Panc1 (cell line): ENCODE measurements at places on chromosomes 2 and 18. TPM values are rescaled to one million over a fixed set of nuclear protein-coding genes. Genes with fewer than 3 reads are reported as not detected.

DNA sequence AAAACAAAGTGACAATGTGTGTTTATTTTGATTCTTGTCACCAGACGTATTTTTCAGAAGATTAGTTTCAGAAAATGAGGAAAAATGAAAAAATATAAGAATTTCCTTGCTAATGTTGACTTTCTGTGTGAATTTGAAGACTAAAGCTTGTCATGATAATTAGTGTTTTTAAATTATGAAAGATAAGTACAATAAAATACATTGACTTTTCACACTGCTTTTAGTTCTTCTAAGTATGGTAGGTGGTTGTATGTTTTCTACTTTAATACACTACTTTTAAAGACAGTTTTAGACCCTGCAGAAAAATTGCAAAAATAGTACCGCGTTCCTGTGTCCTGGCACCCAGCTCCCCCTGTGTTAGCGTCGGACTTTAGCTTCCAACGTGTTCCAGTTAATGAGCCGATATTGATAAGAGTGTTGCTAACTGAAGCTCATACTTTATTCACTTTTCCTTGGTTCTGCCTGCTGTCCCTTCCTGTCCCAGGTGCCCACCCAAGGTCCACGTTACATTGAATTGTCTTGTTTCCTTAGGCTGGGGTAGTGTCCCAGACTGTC is 695 bp downstream of the RBFA start:
- peak overlapping the region; percentile 73 for H3K4me3 ChIP-seq
- peaks cover 10% of the 10 kb centered on the region for H3K4me1 ChIP-seq

Gene MROH2A
- not detected for total RNA-seq

Gene DHRS9
- total RNA-seq: 0.21 TPM

DNA sequence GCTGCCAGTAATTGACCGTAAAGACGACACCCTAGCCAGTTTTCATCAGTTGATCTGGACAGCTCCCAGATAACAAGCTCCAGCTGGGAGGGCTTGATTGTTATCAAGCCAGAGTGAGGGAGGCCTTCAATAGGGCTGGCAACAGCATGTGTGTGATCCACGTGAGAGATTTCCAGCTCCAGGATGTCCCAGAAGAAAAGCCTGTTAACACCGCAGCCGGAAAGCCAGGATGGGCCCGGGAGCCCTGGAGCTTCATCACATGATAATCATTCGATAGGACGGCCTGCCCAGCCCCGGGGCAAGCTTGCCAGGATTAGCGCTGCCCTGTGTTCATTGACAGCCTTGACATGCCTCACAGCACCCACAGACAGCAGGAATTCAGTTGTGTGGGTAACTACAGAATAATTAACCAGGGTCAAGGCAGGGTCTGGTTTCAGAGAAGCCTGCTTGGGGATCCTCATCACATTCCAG is 182.5 kb downstream of the C1D start:
- H3K27me3 ChIP-seq: no peaks in the 10 kb centered on the region
- no peak for DNase-seq
- H3K4me3 ChIP-seq: no peak overlapping the region
- no peaks in the 10 kb centered on the region for H3K36me3 ChIP-seq
- H3K27ac ChIP-seq: no peak overlapping the region

Gene SERPINB10
- not detected for total RNA-seq

Gene GALNT3
- 0.10 TPM for total RNA-seq

Gene EDAR
- not detected for total RNA-seq

Gene PROKR1
- total RNA-seq: not detected

- H3K27ac ChIP-seq: no peak overlapping the region
- H3K4me1 ChIP-seq: no peaks in the 10 kb centered on the region
- H3K4me3 ChIP-seq: no peak overlapping the region
These were observed 110.7 kb upstream of the OTX1 start for GRCh38 chr2:62939735-62940491.

- no peak overlapping the region for H3K27ac ChIP-seq
- no peak overlapping the region for H3K4me3 ChIP-seq
- no peaks in the 10 kb centered on the region for H3K27me3 ChIP-seq
These were observed 290.7 kb upstream of the SLC14A2 start for GRCh38 chr18:45324495-45325113.

Gene REG1B
- 2.0 TPM for total RNA-seq

Gene FBLN7
- total RNA-seq: 0.95 TPM

DNA sequence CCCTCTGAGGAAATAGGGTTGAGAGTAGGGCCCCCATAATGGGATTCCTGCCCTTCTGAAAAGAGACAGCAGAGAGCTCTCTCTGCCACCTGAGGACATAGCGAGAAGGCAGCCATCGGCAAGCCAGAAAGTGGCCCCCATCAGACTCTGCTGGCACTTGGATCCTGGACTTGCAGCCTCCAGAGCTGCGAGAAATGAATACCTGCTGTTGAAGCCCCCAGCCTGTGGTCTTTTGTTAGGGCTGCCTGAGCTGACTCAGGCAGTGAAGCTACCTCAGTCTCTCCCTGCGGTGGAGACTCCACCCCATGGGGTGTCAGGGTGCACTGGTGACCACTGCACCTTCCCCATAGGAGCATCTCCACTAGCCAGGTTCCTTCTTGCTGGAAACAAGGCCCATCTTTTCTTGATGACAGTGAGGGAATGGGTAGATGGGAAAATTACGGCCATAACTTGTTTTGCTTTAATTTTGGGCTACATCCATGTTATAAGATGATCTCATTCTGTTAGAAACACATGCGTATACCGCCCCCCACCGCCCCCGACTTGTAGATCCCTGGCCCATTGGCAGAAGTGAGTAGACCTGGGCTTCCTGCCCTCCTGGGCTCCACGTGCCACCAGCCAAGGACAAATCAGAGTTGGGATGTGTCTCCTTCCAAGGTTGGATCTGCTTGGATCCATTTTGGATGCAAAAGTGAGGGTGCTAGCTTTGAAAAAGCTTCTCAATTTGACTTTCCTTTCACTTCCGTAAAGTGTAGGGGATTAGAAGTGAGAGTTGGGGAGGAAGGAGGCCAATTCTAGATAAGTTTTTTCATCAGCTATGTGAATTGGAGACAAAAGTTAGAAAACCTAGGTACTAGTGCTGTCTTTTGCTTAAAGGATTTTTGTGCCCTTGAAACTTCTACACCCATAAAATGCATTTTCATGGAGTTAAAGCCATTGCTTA is 42.9 kb downstream of the NCK2 start:
- H3K27me3 ChIP-seq: no peaks in the 10 kb centered on the region
- no peaks in the 10 kb centered on the region; the same call in 1 of the 2 replicates for H3K4me1 ChIP-seq
- H3K4me3 ChIP-seq: no peak overlapping the region

DNA sequence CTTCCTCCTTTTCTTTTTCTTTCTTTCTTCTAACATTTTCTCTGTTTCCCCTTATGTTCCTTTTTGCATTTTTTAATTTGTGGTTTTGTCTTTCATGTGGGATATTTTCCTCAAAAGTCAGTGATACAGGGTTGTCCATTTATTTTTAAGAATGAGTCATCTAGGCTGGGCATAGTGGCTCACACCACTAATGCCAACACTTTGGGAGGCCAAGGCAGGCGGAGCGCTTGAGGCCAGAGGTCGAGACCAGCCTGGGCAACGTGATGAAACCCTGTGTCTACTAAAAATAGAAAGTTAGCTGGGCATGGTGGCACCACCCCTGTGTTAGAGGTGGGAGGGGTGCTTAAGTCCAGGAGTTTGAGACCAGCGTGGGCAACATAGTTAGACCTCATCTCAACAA is 35.8 kb downstream of the KATNAL2 start:
- no peaks in the 10 kb centered on the region for H3K36me3 ChIP-seq
- H3K4me1 ChIP-seq: no peaks in the 10 kb centered on the region
- no peaks in the 10 kb centered on the region for H3K27me3 ChIP-seq
- H3K27ac ChIP-seq: no peak overlapping the region
- DNase-seq: no peak
- H3K4me3 ChIP-seq: no peak overlapping the region

DNA sequence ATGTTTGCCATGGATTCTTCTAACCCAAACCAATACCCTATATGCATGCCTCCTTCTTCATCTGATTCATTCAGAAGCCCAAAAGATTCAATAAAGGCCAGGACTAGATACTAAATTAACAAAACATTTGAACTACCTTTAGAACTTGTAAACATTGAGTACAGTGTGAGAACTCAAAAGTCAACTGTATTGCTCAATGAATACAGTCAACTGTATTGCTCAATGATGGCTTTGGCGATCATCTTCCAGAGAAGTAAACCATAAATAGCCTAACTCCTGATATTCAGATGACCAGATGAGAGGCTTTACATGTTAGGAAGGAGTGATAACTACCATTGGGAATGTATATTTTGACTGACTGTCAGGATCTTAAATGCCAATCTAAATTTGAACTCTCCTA is 206.5 kb upstream of the ITGA4 start:
- DNase-seq: no peak
- no peak overlapping the region for H3K27ac ChIP-seq
- no peak overlapping the region for H3K4me3 ChIP-seq
- H3K4me1 ChIP-seq: no peaks in the 10 kb centered on the region
